PC-3 (cell line): ENCODE measurements at places on chromosomes 7 and 10. TPM values are rescaled to one million over a fixed set of nuclear protein-coding genes. Genes with fewer than 3 reads are reported as not detected.

DNA sequence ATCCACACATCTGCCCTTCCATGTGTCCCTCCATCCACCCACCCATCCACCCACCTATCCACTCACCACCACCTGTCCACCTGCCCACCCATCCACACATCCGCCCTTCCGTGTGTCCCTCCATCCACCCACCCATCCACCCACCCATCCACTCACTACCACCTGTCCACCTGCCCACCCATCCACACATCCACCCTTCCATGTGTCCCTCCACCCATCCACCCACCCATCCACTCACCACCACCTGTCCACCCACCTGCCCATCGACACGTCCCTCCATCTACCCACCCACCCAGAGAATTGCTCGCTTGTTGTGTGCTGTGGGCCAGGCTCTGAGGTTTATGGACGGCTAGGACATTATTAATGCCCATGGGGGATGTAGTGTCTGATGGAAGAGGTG lies 500.2 kb downstream of the DNAJB6 start:
- DNase-seq, result no peak

DNA sequence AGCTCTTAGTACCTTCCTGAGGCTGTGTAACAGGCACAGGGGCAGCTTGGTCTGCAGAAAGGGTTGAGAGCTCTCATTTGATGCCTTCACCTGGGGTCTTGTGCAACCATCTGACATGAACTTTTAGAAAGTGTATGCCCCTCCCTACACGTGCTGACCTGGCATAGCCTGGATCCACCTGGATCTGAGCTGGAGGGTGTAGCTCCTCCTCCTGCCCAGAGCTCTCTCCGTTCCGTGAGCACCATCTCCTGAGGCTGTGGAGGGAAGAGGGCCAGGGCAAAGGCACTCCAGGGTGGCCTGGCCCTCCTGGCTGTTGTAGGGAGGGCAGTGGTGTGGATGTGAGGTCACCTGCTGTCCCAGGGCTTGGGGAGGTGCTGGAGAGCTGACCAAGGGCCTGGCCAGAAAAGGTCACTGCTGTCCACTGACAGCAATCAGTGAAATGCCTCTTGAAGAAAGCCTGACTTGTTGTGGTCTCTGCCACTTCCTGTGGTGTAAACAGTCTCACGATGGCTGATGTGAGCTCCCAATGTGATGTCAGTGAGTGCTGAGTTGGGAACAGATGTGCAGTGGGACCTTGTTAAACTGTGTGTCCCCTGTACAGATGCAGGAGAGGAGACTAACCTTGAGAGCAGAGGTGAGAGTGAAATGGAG lies 23.0 kb downstream of the AMZ1 start:
- DNase-seq, result no peak

- DNase-seq, result no peak
Observed at GRCh38 chr7:87935384-87935706, 1.3 kb downstream of the ADAM22 start.

GRCh38 chr7:147894271-147894670 lies 696.3 kb upstream of the C7orf33 start:
- DNase-seq, result peak; percentile 35

DNA sequence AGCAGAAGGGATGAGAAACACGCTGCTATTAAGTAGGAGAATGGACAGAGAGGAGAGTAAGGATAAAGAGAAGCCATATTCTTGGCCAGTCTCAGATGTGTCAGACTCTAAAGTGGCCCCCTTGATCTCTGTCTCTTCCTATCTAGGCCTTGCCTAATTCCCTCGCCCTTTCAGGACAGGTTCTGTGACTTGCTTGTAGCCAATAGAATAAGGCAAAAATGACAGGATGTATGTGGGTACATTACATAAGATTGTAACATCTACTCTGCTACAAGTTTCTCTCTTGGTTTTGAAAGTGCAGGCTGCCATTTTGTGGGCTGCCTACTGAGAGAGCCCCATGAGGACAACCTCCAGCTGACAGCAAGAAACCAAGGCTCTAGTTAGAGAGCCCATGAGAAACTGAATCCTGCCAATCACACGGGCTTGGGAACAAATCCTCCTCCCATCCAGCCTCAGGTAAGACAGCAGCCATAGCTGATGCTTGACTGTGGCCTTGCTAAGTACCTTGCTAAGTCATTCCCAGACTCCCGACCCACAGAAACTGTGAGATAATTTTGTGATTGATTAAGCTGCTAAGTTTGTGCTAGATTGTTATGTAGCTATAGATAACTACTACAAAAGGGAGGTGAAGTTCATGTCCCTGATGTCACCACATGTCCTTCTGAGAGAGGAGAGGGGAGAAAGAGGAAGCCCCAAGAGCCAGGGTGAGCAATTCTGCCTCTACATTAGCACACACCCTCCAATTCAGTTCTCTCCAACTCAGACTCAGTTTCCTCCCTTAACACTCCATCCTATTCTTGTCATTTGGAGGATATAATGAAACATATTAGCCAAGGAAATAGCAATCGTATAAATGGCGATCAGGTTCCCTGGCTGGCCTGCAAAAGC lies 185.5 kb downstream of the SGMS1 start:
- no peak for DNase-seq

GRCh38 chr7:150727381-150727780 lies 9.8 kb upstream of the GIMAP5 start:
- no peak for DNase-seq

GRCh38 chr10:120042705-120043104 lies 150.2 kb downstream of the SEC23IP start:
- DNase-seq, result no peak

DNA sequence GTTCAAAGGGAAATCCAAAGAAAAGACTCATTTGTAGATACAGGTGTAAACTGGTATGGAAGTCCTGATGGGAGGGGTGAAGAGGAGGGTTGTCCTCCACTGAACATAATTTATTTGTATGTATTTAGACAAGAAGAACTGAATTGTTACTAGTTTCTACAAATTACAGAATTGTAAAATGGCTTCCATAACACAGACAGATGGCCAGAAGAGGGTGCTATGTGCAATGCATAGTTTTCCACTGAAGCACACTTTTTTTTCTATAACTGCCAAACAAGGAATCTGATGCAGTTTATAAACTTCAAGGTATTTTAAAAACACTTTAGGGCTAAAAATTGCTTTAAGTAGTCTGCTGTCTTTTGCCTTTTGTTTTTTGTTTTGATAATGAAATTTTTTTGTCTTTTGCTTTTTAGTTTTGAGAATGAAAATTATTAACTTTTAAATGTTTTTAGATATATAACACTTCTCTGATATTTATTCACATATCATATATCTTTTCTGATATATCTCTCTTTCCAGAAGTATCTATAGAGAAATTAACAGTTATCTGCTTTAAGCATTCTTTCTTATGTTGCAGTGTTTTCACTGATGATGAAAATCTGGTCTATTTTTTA lies 58.5 kb downstream of the PHYHIPL start:
- peak; percentile 78 for DNase-seq

- no peak for DNase-seq
Observed at GRCh38 chr7:4249241-4249640, 432.9 kb upstream of the FOXK1 start.

DNA sequence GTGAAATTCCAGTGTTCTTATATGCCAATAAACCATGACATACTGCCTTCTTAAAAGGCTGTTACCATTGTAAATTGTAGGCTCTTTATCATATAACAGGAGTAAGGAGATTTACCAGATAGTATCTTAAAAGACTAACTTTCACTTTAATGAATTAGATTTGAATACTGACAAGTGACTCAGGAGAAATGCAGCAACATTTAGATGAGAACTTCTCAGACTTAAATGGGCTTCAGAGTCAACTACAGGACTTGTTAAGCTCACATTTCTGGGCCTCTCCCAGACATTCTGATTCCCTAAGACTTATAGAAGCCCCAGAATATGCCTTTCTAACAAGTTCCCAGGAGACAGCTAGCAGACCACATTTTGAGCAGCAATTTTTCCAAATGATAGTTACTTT lies 466.3 kb downstream of the ARL4A start:
- no peak for DNase-seq

DNA sequence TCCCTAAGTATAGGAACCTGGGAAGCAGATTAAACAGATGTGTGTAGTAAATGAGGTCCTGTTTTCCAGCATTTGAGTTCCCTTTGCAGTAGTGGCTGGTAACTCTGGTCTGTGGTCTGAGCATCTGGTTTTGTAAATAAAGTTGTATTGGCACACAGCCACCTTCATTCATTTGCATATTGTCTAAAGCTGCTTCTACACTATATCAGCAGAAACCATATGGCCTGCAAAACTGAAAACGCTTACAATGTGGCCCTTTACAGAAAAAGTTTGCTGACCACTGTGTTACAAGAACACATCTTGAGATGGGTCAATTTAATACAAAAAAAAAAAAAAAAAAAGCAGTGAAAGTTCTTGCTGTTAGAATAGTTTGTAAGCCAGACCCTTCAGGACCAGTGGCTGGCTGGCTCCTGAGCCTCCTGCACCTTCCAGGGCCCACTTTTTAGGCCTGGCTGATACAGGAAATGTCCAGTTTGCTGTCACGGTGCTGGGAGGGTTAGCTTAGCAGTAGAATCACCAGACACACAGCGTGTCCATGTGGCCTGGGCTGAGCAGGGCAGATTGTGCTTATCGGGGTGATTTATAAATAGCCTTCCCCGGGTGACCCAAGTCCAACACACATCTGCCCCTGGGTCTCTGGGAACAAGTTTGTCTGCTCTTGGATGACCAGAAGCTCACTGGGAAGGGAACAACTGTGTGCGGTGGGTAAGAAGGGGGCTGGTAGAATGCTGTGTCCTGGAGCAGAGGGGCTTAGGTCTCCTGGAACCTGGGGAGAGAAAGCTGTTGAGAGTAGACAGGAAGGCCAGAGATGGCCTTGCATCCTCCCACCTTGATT lies 1.4 kb downstream of the C10orf71 start:
- DNase-seq, result no peak

The EGR2 gene
- total RNA-seq, result 2.7 and 2.8 TPM in 2 replicates

The NME8 gene
- not detected in 2 replicates for total RNA-seq
